ENCODE measurements at places on chromosomes 12 and 14. TPM values are rescaled to one million over a fixed set of nuclear protein-coding genes. Genes with fewer than 3 reads are reported as not detected.

- no peaks in the 10 kb centered on the region for H3K36me3 ChIP-seq
- peak overlapping the region; percentile 80 for H3K4me3 ChIP-seq
- no peak for DNase-seq
- peaks cover 52% of the 10 kb centered on the region for H3K27me3 ChIP-seq
- no peak overlapping the region for H3K27ac ChIP-seq
- peaks cover 24% of the 10 kb centered on the region for H3K4me1 ChIP-seq
These were observed 30.5 kb upstream of the MON2 start for GRCh38 chr12:62436164-62436503.

- no peaks in the 10 kb centered on the region for H3K27me3 ChIP-seq
- no peaks in the 10 kb centered on the region for H3K36me3 ChIP-seq
- no peak for DNase-seq
- no peak overlapping the region for H3K27ac ChIP-seq
These were observed 572.6 kb downstream of the SLC16A7 start for GRCh38 chr12:60168441-60168840.

- H3K27ac ChIP-seq: no peak overlapping the region
- no peaks in the 10 kb centered on the region for H3K36me3 ChIP-seq
- no peaks in the 10 kb centered on the region for H3K27me3 ChIP-seq
- DNase-seq: no peak
These were observed 46.0 kb upstream of the LGR5 start for GRCh38 chr12:71393625-71394024.

PTCSC3 gene
- total RNA-seq: not detected

- H3K4me1 ChIP-seq: no peaks in the 10 kb centered on the region
- H3K4me3 ChIP-seq: no peak overlapping the region
These were observed 53.0 kb upstream of the FZD10 start for GRCh38 chr12:130109062-130109945.

NFE2 gene
- not detected for total RNA-seq

- H3K27me3 ChIP-seq: peaks cover 10% of the 10 kb centered on the region
- DNase-seq: peak; percentile 40
- H3K27ac ChIP-seq: peak overlapping the region; percentile 49
- H3K4me3 ChIP-seq: no peak overlapping the region
- peaks cover 28% of the 10 kb centered on the region for H3K4me1 ChIP-seq
These were observed 164.8 kb upstream of the NRXN3 start for GRCh38 chr14:78005325-78005724.

DNA sequence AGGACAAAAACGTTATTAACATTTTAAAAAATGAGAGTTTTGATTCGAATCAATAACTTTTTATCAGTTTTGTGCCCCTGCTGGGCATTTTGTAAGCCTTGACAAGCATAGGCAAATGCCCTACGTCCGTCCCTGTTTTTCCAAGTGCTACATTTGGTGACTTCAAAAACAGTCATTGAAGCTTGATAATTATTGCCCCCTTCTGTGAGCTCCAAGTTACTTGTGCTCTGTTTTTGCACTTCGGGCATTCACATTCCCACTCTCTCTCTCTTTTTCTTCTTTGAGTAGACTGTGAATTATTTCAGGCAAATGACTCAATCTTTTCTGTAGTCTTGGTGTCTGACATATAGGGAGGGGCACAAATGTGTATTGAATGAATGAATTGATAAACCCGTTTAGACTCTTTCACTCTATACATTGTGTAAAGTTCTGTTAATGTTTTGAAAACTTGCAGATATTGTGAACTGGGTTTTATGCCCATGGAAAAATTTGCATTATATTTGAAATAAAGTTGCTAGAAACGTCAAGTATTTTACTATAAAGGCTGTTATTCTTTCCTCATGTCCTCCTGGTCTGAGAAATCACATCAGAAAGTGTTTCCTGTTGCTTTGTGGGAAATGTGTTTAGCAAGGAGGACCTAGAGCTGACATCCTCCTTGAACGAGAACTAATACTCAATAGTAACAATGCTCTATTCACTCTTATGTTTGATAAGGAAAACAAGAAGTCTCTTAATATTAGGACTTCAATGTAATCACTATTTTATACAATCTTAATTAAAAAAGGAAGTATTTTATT is 1.4 kb downstream of the APAF1 start:
- peaks cover 41% of the 10 kb centered on the region for H3K4me1 ChIP-seq
- peak overlapping the region; percentile 92 for H3K4me3 ChIP-seq
- H3K36me3 ChIP-seq: peaks cover 24% of the 10 kb centered on the region
- no peaks in the 10 kb centered on the region for H3K27me3 ChIP-seq
- no peak for DNase-seq

DNA sequence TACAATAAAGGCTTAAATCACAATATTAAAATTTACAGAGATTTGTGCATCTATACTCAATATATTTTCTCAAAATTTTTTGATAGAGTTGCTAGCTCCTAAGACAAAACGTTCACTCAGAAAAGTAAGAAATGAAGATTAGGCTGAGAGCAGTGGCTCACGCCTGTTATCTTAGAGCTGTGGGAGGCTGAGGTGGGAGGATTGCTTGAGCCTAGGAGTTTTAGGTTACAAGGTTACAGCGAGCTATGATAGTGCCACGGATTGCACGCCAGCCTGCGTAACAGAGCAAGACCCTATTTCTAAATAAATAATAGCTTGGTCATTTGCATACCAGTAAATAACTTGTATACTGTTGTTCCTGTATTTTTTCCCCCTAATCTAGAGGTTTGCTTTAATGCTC is 35.0 kb upstream of the CFL2 start:
- H3K36me3 ChIP-seq: peaks cover 13% of the 10 kb centered on the region
- H3K27me3 ChIP-seq: no peaks in the 10 kb centered on the region
- H3K27ac ChIP-seq: no peak overlapping the region

DNA sequence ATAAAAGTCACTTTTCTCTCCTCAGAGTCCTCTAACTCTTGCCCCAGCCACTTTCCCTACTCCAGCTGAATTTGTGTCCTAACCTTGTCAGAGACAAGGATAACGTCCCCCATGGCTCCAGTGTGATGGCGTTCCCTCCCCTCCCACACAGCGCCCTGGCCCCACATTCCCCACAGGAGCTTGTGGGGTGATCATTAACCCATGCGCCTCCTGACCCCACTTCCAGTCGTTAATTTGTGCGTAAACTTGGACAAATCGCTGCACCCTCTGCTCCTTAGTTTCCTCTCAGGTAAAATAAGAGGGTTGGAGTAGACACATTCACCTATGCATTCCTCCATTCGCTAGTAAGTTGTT is 22.9 kb upstream of the BCDIN3D start:
- no peaks in the 10 kb centered on the region for H3K4me1 ChIP-seq
- H3K27me3 ChIP-seq: peaks cover 7% of the 10 kb centered on the region
- H3K36me3 ChIP-seq: no peaks in the 10 kb centered on the region
- H3K27ac ChIP-seq: no peak overlapping the region

TCL1B gene
- total RNA-seq: not detected

DNA sequence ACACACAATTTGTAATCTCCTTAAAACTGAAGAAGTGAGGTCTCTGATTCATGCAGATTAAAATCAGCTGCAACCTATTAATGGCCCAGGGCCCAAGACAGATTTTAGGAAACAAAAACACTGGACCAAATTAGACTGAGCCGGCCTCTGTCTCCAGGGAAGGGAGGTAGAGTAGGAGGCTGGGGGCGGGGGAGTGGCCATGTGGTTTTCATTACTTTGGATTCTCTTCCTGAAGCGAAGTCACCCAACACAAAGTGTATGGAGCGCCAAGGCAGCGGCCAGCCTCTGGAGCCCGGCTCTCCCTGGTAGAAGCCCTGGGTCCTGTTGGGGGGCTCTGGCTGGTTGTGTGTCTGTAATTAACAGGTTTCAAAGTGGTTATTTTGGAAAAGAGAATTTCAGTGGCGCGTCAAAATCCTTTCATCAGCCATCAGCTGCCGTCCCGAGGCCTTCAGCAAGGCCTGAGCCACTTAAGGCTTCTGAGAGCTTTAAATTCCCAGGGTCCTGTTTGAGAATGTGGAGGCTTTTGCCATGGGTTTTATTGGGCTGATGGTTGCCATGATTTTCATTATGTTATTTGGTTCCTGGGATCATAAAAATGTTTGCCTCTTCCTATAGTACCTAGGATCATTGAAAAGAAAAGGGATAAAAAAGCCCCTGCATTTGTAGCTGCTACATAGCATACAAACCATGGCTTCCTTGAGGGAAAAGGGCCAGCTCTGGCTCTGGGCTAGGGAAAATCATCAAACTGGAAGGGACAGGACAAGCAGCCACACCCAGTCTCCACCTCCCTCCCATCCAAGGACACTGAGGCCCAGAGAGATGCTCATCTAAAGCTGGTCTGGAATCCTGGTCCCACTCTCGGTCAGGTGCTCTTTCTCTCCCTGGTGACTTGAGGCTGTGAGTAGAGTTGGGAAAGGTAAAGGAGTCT is 282.4 kb downstream of the ZFP36L1 start:
- no peak overlapping the region for H3K27ac ChIP-seq
- H3K27me3 ChIP-seq: no peaks in the 10 kb centered on the region
- no peak overlapping the region for H3K4me3 ChIP-seq
- DNase-seq: no peak
- peaks cover 38% of the 10 kb centered on the region for H3K4me1 ChIP-seq

- no peak overlapping the region for H3K4me3 ChIP-seq
- peaks cover 6% of the 10 kb centered on the region for H3K27me3 ChIP-seq
- peaks cover 4% of the 10 kb centered on the region for H3K36me3 ChIP-seq
- peaks cover 12% of the 10 kb centered on the region for H3K4me1 ChIP-seq
- no peak overlapping the region for H3K27ac ChIP-seq
These were observed 8.3 kb upstream of the GOLGA5 start for GRCh38 chr14:92785667-92786426.

GRCh38 chr12:2672863-2673262 is 121.9 kb upstream of the FKBP4 start:
- H3K4me3 ChIP-seq: no peak overlapping the region
- no peaks in the 10 kb centered on the region for H3K27me3 ChIP-seq
- H3K36me3 ChIP-seq: no peaks in the 10 kb centered on the region
- H3K27ac ChIP-seq: no peak overlapping the region

DNA sequence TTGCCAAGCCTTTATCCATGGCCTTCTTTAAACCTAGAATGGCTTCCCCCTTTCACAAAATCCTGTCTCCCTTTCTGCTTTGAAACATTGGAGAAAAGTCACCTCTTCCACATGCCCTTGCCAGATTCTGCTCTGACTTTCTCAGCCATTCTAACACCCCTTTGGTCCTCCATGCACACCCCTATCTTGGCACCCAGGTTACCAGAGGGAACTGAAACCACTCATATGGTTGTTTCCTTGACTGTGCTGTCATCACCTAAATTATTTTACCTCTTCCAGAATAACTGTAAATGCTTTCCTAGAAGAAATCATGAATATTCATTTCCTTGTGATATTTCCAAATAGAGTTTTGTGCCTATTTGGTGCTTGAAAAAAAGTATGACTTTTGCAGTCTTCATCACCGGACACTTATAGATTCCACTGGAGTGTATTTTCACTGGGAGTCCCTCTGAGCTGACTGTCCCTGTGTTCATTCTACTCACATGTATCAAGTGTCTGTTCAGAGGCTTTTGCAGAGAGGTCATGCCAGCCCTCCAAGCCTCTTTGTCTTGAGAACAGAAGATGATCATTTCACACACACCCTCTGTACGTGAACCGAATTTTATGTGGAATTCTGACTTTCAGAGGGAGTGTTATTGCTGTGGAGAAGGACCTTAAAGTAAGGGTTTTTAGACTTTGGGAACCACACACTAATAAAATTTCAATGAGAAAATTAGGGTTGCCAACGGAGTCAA is 74.1 kb downstream of the PLXNC1 start:
- no peak for DNase-seq
- no peak overlapping the region for H3K27ac ChIP-seq
- H3K4me3 ChIP-seq: no peak overlapping the region
- no peaks in the 10 kb centered on the region for H3K27me3 ChIP-seq
- H3K4me1 ChIP-seq: peaks cover 16% of the 10 kb centered on the region
- peaks cover 55% of the 10 kb centered on the region for H3K36me3 ChIP-seq

GRCh38 chr14:100474196-100474595 is 113.0 kb downstream of the BEGAIN start:
- H3K27me3 ChIP-seq: no peaks in the 10 kb centered on the region
- no peak overlapping the region for H3K27ac ChIP-seq
- H3K4me3 ChIP-seq: no peak overlapping the region
- DNase-seq: no peak

GRCh38 chr12:108881953-108882352 is 2.1 kb downstream of the DAO start:
- peaks cover 15% of the 10 kb centered on the region for H3K27me3 ChIP-seq
- H3K4me1 ChIP-seq: no peaks in the 10 kb centered on the region
- H3K4me3 ChIP-seq: no peak overlapping the region

DNA sequence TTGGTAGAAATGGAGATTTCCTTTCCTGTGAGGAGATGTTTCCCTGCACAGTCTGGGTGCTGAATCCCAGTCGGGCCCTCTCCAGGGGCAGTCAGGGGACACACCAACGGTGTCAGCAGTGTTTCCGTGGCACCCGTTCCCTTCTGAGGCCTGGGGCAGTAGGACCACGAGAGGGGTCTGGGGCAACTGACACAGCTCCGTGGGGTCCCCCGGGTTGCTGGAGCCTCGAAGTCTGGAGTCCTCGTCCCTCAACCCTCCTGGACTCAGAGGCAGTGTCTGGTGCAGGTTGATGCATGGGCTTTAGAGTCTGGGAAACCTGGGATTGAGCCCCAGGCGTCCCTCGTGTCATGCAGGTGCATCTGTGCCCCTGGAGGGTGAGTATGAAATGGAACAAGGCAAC is 327.3 kb downstream of the ADGRD1 start:
- DNase-seq: no peak
- no peaks in the 10 kb centered on the region for H3K27me3 ChIP-seq
- no peaks in the 10 kb centered on the region for H3K4me1 ChIP-seq
- H3K4me3 ChIP-seq: no peak overlapping the region

TOMM20L gene
- total RNA-seq: not detected

- H3K4me1 ChIP-seq: no peaks in the 10 kb centered on the region
- no peak for DNase-seq
These were observed 9.2 kb downstream of the MED21 start for GRCh38 chr12:27031531-27031930.

INSM2 gene
- not detected for total RNA-seq

GRCh38 chr12:26399381-26399780 is 204.0 kb downstream of the SSPN start:
- H3K4me3 ChIP-seq: no peak overlapping the region
- H3K4me1 ChIP-seq: no peaks in the 10 kb centered on the region
- no peak for DNase-seq

DNA sequence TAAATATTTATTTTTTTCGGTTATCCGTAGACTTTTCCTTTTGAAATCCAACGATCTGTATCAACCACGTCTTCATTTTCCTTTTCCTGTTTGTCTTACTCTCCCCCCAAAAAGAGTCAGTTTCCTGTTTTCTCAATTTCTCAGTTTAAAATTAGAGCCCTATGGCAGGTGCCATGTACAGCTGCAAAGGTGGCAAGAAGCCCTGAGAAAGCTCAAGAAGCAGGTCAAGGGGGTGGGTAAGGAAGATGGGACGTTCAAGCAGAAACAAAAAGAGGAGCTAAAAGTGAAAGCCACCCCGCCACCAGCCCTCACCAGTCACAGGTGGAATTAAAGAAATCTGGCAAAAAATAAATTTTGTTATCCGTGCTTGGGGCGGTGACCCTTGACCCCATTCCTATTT is 26.7 kb downstream of the SLC35E3 start:
- peaks cover 12% of the 10 kb centered on the region for H3K4me1 ChIP-seq
- peak overlapping the region; percentile 40 for H3K4me3 ChIP-seq
- peaks cover 5% of the 10 kb centered on the region for H3K36me3 ChIP-seq
- no peaks in the 10 kb centered on the region for H3K27me3 ChIP-seq
- H3K27ac ChIP-seq: no peak overlapping the region

GALNT8 gene
- total RNA-seq: 2.1 TPM

GRCh38 chr12:116604178-116604895 is 45.2 kb downstream of the MAP1LC3B2 start:
- H3K4me3 ChIP-seq: no peak overlapping the region
- peaks cover 39% of the 10 kb centered on the region for H3K4me1 ChIP-seq
- no peak for DNase-seq
- H3K27ac ChIP-seq: no peak overlapping the region

ATP5F1B gene
- 714 TPM for total RNA-seq

- H3K4me3 ChIP-seq: no peak overlapping the region
- no peaks in the 10 kb centered on the region for H3K4me1 ChIP-seq
- H3K27ac ChIP-seq: no peak overlapping the region
These were observed 877.8 kb upstream of the ATXN7L3B start for GRCh38 chr12:73659802-73660201.

Measured in activated T-helper 1 cell treated with anti-CD3 and anti-CD28 coated beads, Interleukin-12 subunit alpha, Interleukin-12 subunit beta, Interleukin-2, Interleukin-4 antibody, amounts not matched to agents 30 ng/mL and 10 ng/mL and 1 ng/mL, durations not matched to agents 14 hours and 24 hours and 36 hours (primary cell).